ENCODE measurements at places on chromosomes 5 and 9. TPM values are rescaled to one million over a fixed set of nuclear protein-coding genes. Genes with fewer than 3 reads are reported as not detected.

DNA sequence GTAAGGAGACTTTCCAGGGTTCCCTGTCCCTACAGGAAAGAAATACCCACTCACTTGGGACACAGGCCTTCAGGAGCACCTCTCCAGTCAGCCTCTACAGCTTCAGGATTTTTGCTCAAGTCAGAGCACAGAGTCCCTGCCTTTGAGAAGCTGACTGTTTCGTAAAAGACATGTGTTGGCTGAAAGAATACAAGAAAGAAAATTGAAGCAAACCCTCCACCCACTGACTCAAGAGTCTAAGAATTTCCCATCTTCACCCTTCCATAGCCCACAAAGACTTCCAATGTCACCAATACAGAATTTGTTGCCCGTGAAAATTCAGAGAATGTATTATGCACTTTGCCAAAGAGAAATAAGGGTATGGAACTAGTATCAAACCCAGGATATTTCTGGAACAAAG is 53.0 kb upstream of the ZNF622 start:
- DNase-seq: no peak

Gene LCN9
- total RNA-seq: not detected

DNA sequence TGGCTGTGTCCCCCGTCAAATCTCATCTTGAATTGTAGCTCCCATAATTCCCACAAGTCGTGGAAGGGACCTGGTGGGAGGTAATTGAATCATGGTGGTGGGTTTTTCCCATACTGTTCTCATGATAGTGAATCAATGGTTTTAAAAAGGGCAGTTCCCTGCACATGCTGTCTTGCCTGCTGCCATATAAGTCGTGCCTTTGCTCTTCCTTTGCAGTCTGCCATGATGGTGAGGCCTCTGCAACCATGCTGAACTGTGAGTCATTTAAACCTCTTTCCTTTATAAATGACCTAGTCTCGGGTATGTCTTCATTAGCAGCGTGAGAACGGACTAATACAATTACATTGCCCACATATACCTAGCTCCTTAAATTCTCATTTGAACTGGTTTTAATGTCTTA is 353.0 kb upstream of the KLF4 start:
- DNase-seq: no peak

DNA sequence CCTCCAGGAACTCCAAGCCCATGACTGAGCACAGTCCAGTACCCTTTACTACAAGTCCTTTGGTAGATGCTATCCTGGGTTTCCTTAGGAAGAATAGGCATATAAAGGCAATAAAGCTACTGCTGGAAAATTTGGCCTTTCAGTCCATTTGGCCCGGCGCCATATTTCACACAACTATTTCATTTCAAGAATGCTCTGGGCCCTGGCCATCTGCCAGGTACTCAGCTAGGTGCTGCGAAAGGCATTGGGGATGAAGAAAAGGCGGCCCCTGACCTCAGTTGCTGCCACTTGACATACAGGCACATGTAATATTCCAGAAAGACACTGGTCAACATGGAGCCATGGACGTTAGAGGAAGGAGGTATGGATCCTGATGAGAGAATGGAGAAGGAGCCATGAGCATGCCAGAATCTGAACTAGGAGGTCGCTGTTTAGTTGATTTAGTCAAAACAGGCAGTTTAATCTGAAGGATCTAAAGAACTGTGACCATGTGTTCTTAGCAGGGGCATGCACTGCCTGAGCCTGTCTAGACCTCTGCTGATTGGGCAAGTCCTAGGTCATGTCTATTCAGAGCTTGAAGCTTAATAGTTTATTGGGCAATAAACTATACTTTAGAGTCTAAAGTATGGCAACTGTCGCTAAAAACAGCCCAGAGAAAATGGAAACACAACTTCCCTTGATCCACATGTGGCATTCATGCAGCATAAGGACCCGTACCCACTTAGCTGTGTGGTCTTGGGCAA is 149.3 kb downstream of the MELK start:
- DNase-seq: no peak

- DNase-seq: no peak
These were observed 2.0 kb downstream of the SPINK7 start for GRCh38 chr5:148314187-148314586.

- no peak for DNase-seq
These were observed 106.3 kb upstream of the SPOCK1 start for GRCh38 chr5:137605411-137605810.

GRCh38 chr5:69103521-69103920 is 9.7 kb downstream of the SLC30A5 start:
- no peak for DNase-seq

Gene ADAMTS19
- total RNA-seq: not detected

Gene ADAMTS2
- total RNA-seq: not detected

Gene NOXA1
- not detected for total RNA-seq

Gene SPINK13
- not detected for total RNA-seq

DNA sequence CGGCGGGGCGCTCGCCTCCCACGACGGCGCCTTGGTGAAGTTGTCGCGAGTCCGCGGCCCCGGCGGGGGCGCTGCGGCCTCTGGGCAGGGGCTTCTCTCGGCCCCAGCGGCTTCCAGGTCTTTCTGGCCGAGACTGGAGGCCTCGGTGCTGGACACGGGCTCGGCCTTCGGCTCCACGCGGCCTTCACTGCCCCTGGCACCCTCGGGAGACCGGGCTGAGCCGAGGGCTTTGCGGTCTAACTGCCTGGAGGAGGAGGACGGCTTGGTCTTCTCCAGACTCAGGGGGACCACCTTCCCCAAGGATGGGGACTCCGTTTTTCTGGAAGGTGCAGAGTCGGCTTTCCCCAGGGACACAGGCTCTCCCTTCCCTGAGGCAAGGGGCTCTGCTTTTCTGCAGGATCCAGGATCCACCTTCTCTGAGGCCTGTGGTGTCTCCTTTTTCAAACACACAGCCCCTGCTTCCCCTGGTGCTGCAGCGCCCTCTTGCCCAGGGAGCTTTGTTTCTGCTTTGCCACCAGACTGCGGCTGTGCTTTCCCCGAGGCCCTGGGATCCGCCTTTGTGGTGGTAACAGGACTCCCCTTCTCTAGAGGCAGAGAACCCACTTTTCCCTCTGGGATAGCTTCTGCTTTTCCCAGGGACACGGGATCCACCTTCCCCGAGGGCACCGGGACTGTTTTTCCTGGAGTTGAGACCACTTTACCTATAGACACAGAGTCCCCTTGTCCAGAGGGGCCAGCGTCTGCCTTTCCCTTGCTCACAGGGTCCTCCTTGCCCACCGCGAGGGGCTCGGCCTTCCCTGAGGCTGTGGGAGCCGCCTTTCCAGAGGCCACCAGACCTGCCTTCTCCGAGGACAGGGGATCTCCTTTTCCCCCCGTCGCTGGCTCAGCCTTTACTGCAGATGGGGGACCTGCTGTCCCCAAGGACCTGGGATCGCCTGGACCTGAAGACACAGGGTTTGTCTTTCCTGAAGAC is 12.3 kb downstream of the GPRIN1 start:
- DNase-seq: no peak

DNA sequence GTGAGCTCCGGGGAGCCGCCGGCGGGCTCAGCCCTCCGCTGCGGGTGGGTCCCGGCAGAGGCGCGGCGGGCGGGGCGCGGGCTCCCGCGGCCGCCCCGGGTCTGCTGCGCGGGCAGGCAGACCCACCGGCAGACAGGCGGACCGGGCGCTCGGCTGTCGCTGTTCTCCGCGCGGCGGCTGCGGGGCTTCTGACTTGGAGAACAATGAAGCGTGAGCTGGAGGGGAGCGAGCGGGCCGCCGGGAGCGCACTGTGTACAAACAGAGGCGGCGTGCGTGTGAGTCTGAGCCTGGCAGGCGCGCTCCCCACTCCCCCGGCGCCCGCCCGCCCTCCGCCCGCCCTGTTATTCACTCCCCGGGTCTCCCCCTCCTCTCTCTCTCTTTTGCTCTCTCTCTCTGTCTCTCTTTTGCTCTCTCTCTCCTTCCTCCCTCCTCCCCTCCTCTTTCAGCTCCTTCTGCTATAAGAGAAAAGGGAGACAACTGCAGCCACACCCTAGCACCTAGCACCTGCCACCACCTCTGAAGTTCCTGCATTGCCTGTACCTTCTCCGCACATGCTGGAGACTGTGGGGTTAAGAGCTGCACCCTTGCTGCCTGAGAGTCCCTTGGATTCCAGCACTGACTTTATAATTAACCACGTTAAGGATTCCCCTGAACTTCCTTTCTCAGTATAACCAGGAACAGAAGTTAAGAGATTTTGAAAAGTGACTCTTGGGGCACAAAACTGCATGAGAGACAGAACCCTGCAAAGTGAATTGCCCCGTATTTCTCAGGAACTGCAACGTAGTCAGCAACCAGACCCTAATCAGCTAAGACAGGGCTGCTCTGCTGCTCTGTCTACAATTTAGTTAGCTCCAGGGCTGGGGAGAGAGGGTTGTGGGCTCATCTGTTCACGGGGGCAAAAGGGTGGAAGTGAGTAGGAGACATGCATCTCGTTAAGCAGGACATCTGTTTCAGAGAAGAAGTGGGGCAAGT is at the start of gene EDIL3:
EDIL3 (minus strand) TSS at position 277 of the 972 bp plus-strand sequence. CDS start 506 bp downstream, outside the sequence.
- no peak for DNase-seq

Gene TGFBI
- not detected for total RNA-seq

Gene ANKDD1B
- not detected for total RNA-seq

Gene LIFR
- total RNA-seq: not detected

Gene PTGES2
- 59.2 TPM for total RNA-seq

Gene PRUNE2
- total RNA-seq: 0.44 TPM

DNA sequence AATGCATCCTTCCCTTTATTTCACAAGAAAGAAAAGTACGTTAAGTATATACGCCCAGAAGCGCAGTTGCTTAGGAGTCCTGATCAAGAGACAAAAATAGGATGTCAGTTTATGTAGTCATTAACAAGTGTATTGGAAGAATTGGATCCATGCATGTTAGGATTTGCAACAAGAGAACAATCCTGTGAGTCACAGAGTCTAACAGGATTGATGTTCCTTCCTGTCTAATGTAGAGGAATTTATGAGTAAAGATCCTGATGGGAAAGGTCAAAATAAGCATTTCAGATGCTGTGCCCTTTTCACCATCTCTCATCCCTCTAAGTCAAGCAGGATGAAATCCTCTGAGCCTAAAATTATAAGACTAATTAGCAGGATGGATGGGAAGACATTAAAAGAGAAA is 406.0 kb upstream of the GRIA1 start:
- DNase-seq: no peak

Gene PCYOX1L
- 32.3 TPM for total RNA-seq

Data from OCI-LY7 (cell line).